ENCODE measurements at places on chromosomes 7 and 10.

DNA sequence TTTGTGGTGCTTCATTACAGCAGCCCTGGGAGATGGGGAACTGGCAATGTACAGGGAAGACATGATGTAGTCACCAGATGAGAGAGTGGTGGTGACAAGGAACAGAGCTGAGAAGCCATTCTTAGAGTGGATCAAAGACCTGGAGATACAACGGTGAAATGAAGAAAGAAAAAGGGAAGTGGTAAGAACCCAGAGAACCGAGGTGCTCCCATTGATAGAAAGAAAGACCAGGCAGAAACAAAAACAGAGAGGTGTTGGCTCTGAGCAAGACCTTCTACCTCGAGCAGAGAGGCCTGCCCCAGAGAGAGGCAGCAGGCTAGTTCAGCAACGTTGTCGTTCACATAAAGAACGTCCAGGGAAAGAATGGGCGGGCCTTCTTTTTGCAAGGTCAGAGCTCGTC is 186.7 kb downstream of the ADAM12 start:
- DNase-seq = no peak

- no peak for DNase-seq
Measured at GRCh38 chr7:41220266-41220665, 482.6 kb downstream of the INHBA start.

- DNase-seq = no peak
Measured at GRCh38 chr10:73802276-73802991, 9.0 kb downstream of the NDST2 start.

DNA sequence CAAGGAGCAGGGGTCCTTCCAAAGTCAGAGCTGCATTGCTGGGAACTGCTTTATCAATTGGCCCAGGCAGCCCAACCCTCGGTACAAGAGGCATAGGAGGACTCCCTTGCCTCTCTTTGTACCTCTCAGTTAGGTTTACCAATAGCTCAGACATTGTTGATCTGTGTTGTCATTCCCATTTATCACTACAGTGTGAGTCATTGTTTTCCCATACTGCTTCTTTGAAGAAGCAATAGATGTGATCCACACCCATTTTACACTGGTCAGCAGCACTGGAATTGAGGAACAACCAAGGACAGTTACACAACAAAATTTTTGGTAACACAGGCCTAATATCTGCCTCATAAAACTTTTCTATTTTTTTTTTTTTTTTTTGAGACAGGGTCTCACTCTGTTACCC is 307.2 kb downstream of the SNX13 start:
- no peak for DNase-seq

- no peak for DNase-seq
Measured at GRCh38 chr7:22853138-22853537, 30.5 kb upstream of the TOMM7 start.

DNA sequence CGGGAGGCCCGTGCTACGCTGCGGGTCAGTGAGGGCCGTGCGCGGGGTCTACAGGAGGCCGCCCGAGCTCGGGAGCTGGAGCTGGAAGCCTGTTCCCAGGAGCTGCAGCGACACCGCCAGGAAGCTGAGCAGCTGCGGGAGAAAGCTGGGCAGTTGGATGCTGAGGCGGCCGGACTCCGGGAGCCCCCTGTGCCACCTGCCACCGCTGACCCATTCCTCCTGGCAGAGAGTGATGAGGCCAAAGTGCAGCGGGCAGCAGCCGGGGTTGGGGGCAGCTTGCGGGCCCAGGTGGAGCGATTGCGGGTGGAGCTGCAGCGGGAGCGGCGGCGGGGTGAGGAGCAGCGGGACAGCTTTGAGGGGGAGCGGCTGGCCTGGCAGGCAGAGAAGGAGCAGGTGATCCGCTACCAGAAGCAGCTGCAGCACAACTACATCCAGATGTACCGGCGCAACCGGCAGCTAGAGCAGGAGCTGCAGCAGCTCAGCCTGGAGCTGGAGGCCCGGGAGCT is 7.0 kb downstream of the LZTS2 start:
- DNase-seq = no peak

- no peak for DNase-seq
Measured at GRCh38 chr7:45410893-45411292, 163.3 kb upstream of the ADCY1 start.

GRCh38 chr10:44974082-44974627 is 4.5 kb downstream of the DEPP1 start:
- no peak for DNase-seq

GRCh38 chr10:51705774-51706173 is 6.4 kb upstream of the CSTF2T start:
- DNase-seq = no peak

GRCh38 chr10:107056182-107056581 is 108.3 kb downstream of the SORCS1 start:
- no peak for DNase-seq

- DNase-seq = no peak
Measured at GRCh38 chr10:17412323-17412722, 42.1 kb downstream of the ST8SIA6 start.

DNA sequence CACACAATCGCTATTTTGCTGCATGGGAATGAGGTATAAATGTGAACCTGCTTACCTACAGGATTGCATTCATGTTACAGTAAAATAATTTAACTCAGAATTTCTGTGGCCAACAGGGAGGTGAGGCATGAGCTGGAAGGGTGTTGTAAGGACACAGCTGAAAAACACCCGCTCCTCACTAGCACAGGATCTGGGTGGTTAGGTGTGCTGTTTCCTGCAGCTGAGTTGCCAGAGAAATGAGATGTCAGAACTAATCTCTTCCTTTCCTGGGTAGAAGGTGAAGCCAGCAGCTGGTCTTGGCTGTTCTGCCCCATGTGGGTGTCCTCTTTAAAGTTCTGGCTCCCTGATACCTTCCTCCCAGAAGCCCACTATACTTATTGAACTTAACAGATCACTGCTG is 39.0 kb upstream of the ZNF438 start:
- DNase-seq = no peak

GRCh38 chr7:112869111-112869774 is 79.0 kb upstream of the TMEM168 start:
- peak; percentile 41 for DNase-seq

DNA sequence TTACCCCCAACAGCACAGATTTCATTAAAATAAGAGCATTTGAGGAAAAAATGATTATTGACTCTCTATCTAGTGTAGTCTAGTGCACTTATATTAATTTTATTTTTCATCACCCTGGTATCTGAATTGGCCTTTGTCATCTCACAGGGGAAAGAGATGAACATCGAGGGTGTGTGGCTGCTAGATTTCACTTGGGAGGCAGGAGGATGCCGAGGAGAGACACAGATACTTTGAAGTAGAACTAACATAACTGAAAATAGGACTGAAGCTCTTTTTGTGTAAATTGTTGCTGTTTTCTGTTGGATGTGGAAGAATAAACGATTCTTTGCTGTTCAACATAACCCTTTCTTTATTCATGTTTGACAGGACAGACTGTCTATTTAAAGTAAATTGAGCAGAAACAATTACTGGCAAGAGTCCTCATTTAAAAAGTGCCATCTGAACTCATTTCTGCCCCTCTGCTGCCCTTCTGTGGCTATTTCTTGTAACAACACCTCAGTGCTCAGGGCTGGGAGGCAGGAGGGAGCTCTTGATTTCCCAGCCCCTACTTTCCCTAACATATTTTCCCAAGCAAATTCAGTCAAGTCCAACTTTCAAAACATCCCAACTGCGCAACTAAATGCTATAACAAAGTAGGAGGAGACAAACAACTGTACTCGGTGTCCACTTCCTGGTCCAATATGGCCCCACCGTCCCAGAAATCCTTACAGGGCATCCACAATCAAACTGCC is 15.6 kb downstream of the LYZL1 start:
- peak; percentile 5 for DNase-seq

DNA sequence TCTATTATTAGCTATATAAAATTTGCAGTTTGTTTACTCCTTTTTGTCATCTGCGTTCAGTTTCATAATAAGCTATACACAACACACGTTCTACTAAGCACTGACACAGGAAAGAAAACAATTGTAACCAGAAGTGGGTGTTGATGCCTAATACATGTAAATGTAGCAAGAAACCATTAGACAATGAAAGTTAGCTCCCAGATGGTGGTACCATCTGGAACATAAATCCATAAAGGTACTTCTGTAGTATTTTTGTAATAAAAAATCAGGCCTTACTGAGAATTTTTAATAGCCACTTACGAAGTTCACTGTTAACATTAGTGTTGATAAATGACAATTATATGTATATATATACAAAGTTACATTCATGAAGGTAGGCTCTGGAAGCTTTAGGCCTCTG is 194.7 kb downstream of the KCND2 start:
- DNase-seq = no peak

GRCh38 chr10:1368842-1369171 is 312.6 kb downstream of the WDR37 start:
- peak; percentile 32 for DNase-seq

- DNase-seq = no peak
Measured at GRCh38 chr10:54796881-54797280, 4.2 kb downstream of the PCDH15 start.

GRCh38 chr7:142345811-142346210 is 88.0 kb upstream of the PRSS58 start:
- DNase-seq = no peak

DNA sequence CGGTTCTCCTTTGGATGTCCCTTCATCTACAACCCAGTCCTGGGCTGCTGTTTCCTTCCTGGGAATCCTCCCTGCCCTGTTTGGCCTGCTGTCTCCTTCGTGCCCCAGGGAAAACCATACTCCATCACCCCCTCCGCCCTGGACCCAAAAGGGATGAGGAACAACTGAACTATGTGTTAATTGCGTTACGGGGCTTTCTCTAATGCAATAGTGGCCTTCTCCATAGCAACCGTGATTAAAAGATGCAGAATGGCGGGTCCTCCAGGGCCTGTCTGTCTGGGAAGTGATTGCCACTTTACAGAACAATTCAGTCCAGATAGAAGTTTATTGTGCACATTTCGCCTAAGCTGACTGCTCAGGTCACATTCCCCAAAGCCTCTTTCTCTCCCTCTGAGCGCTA is 112.0 kb upstream of the FGFR2 start:
- no peak for DNase-seq

DNA sequence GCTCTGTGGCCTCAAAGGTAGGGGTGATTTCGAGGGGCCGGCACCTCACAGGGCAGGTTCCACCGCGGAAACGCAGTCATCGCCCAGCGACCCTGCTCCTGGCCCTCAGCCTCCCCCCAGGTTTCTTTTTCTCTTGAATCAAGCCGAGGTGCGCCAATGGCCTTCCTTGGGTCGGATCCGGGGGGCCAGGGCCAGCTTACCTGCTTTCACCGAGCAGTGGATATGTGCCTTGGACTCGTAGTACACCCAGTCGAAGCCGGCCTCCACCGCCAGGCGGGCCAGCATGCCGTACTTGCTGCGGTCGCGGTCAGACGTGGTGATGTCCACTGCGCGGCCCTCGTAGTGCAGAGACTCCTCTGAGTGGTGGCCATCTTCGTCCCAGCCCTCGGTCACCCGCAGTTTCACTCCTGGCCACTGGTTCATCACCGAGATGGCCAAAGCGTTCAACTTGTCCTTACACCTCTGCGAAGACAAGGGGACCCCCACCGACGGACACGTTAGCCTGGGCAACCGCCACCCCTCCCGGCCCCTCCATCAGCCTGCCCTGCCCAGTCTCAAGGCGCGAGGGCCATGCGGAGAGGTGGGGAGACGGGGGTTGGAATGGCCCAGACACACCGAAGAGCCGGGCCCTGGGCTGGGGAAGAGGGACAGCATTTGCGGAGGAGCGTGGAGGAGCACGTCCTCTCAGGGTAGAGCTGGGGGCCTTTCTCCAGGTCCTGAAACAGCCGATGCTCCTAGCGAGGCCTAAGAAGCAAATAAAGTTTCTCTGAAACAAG is 6.0 kb downstream of the SHH start:
- DNase-seq = no peak

- peak; percentile 57 for DNase-seq
Measured at GRCh38 chr7:99997545-99998137, 17.8 kb upstream of the ZKSCAN1 start.

DNA sequence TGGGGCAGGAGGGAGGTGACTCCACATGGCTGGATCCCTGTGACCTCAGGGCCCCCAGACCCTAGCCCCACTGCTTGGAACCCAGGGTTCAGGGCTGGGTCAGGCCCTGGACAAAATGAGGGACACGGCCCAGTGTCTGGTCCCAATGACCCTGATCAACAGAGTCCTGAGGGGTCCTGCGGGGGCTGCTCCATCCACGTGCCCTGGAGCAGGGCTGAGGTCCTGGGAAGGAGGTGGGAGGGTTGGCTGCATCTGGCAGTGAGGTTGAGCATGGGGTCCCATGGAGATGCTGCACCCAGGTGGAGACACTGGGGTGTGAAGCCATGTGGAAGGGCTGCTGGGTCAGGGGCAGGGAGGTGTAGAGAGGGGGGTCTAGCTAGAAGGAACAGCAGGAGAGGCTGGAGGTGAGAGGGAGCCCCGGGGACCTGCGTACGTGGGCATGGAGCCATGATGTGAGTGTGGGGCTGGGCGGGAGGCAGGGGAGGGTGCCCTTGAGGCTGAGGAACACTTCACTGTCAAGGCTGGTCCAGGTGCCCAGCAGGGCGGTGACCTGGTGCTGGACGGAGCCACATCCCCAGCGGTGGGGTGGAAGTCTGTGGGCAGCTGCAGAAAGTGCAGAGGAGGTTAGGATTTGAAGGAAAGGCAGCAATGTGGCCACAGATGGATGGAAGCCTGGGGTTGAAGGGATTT is 604 bp downstream of the SCART1 start:
- DNase-seq = no peak

- DNase-seq = no peak
Measured at GRCh38 chr7:36535866-36536664, 146.4 kb downstream of the ANLN start.

- DNase-seq = no peak
Measured at GRCh38 chr7:73893342-73894101, 32.6 kb downstream of the TMEM270 start.

DNA sequence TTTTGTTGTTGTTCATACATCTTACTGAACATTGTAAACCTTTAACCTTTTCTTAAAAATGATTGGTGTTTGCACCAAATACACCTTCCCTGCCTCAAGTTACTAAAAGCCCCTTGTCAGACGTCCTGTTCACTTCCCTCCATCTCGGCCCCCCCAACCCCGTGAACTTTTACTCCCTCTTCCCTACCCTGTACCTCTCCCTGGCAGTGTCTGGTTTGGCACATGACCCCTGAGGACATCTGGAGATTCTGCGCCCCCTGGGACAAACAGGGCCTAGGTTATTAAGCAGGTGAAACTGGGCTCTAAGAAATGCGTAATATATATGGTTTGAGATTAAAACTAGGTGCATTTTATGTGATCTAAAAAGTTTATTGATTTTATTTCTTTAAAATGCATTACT is 1.4 kb downstream of the PPP2R2D start:
- DNase-seq = no peak

GRCh38 chr10:5779730-5780129 is 33.5 kb downstream of the GDI2 start:
- no peak for DNase-seq
